ENCODE measurements at places on chromosomes 12 and 14.

- no peak for DNase-seq
These were observed 22.3 kb upstream of the ELK3 start for GRCh38 chr12:96171905-96172304.

DNA sequence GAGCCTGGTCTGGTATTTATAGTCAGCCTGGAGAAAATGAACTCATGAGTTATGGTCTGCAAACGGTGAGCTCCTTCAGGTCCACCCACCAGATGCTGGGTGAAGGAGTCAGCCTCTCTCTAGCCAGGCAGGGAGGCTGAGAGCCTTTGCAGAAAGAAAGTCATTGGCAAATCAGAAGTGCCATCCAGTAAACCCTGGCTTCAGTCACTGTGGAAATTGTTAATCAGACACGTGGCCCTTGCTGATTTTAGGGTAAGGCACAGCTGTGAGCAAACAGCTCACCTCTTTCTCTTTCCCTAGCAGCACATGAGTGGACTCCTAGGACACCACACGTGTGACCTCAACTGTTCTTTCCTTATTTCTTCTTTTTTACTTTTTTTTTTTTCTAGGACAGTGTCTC, 44.9 kb downstream of the CHST11 start:
- no peak for DNase-seq

GRCh38 chr14:33959692-33960151, 8.8 kb upstream of the EGLN3 start:
- DNase-seq: no peak

GRCh38 chr14:102645746-102646440, 53.4 kb downstream of the RCOR1 start:
- DNase-seq: no peak
